ENCODE measurements at places on chromosomes 13 and 19.
A peak's percentile ranks its signal among the peaks of the same experiment; 100 is the strongest.

DNA sequence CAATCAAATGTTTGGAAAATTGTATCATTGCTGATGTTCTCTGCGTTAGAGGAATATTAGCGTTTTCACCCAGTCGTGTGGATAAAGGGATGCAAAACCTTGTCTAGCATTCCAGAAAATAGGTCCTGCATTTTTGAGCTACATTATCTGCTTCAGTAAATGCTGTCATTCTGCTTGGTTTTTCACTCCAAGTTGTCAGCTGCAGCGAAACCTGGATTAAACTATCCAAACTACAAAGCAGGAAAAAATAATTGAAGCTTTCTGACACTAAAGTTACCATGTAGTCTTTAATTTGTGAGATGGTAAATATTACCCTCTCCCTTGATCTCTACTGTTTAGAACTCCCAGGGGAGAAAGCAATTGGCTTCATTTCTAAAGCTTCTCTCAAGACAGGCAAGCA lies 1795.5 kb upstream of the PRR20A start:
- DNase-seq = no peak

- peak; percentile 49 for DNase-seq
These were observed 6.7 kb upstream of the PCDH17 start for GRCh38 chr13:57624565-57625435.

GRCh38 chr19:8831832-8832131 lies 322 bp downstream of the ZNF558 start:
- no peak for DNase-seq

- peak; percentile 2 for DNase-seq
These were observed 985.4 kb downstream of the DIAPH3 start for GRCh38 chr13:59178344-59178743.

DNA sequence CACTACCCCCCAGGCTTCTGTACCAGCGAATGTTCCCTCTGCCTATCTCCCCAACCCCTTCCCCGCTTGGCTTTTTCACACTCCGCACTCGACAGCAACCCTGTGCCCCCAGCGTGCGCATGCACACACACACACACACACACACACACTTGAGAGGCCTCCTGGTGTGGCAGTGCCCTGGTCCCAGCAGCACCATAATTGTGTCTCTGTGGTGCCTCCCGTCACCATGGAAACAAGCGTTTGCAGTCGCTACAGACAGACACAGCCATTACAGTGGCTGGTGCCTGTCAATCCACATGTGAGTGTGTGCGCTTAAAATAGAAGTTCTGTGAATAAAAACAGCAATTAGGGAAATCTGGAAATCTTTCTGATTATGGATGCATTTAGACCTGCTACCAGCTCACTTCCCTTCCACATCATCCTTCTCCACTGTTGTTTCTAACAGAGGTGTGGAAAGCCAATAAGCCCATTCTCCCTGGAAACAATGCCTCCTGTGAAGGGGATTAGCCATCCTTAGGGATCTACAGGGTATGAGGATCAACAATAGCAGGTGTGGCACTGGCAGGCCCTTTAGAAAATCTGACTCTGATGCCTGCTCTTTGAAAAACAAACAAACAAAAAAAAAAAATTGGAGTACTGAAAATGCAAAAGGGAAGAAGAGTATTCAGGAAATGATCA lies 146.3 kb downstream of the DCLK1 start:
- DNase-seq = no peak

DNA sequence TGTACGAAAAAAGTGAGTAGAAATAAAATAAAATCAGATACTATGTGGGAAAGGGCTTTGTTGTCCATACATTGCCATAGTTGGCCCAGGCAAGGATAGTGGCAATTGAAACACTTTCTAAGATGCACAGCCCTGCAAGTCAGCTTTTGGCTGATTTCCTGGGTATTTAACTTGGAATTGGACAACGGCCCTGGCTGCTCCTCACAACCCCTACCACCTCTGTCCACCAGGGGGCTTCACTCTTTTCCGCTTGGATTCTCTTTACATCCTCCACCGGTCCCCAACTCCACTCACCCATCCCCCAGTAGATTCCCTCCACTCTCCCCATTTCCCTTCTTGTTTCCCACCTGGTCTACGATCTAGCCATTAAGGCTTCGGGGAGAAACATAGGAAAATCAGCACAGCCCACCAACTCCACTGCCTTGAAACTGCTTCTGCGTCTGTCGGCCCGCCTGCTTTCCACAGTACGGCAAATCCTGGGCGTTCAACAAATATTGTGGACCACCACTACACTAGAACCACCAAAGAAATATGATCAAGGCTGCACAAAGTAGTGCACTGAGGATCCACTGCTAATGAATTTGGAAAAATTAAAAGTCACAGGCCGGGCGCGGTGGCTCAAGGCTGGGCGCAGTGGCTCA lies 48.6 kb upstream of the GTF3A start:
- peak; percentile 60 for DNase-seq

GRCh38 chr13:23350009-23350408 lies 83.5 kb downstream of the SACS start:
- DNase-seq = peak; percentile 21

- peak; percentile 34 for DNase-seq
These were observed 166.9 kb downstream of the SLC7A1 start for GRCh38 chr13:29428310-29429181.

- DNase-seq = no peak
These were observed 18.0 kb upstream of the EVI5L start for GRCh38 chr19:7811989-7812388.

DNA sequence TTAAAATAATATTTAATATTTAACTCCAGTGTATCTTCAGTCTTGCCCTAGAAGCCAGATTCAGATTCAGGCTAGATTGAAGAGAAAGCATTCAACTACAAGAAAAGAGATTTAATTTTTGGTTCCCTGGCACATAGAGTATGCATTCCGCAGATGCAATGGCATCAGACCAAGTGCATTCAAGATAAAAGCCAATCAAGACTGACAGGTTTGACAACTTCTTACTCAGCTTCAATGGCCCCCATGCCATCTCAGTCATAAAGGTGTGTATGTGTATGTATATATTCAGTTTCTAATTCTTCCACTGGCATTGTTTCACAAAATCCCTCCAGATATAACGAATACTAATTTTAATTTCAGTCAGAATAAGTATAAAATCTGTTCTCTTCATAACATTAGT lies 650.8 kb upstream of the GPC6 start:
- no peak for DNase-seq

GRCh38 chr19:56138069-56138468 lies 3.0 kb upstream of the ZNF444 start:
- no peak for DNase-seq

GRCh38 chr13:89923736-89924135 lies 1423.8 kb upstream of the MIR17HG start:
- peak; percentile 9 for DNase-seq

DNA sequence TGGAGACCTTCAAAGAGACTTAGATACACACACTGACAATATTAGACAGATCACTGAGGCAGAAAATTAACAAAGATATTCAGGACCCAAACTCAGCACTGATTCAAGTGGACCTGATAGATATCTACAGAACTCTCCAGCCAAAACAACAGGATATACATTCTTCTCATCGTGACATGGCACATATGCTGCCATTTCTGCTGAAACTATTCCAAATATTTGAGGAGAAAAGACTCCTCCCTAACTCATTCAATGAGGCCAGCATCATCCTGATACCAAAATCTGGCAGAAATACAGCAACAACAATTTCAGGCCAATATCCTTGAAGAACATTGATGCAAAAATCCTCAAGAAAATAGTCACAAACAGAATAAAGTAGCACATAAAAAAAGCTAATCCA lies 53.3 kb downstream of the TRPC4 start:
- DNase-seq = peak; percentile 69
